ENCODE measurements at places on chromosomes 1 and 21.

GRCh38 chr1:2468041-2468472 is 8.0 kb upstream of the PLCH2 start:
- DNase-seq: peak; percentile 32

- DNase-seq: no peak
These were observed 183.2 kb upstream of the HMCN1 start for GRCh38 chr1:185551008-185551407.

DNA sequence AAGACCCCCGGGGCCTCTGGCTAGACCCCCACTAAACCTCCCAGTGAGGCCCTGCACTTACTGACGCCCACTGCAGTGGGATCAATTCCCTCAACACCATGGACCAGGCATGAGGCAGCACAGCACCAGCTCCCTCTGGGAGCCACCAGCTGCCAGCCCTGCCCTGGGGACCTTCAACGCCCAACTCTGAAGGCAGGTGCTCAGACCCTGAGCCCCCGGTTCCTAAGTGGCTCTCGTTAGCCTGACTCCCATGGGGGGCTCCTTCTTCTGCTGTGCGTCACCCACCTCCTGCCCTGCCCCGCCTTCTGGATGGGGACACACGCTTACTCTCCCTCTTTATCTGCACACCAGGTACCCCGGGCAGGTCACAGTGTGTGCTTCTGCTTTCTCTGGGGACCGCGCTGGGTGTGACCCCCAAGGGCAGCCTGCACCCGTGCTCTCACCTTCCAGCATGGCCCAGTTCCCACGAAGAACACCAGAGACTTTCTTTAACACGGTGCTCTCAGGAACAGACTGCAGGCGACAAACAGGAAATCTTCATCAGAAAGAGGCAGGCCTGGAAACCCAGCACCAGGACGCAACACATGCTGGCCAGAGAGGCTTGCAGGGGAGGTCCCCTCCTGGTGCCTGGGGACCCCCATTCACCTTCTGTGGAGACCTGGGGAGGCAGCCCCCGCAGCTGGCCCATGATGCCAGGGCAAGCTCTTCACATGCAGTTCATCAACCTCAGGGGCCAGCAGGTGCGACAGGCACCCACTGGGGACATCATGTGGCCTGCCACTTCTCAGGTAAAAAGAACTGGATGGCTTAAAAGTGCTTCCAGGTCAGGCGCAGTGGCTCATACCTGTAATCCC is 27.3 kb downstream of the WDR4 start:
- DNase-seq: no peak

- DNase-seq: no peak
These were observed 92.1 kb downstream of the SPSB1 start for GRCh38 chr1:9384751-9385245.

DNA sequence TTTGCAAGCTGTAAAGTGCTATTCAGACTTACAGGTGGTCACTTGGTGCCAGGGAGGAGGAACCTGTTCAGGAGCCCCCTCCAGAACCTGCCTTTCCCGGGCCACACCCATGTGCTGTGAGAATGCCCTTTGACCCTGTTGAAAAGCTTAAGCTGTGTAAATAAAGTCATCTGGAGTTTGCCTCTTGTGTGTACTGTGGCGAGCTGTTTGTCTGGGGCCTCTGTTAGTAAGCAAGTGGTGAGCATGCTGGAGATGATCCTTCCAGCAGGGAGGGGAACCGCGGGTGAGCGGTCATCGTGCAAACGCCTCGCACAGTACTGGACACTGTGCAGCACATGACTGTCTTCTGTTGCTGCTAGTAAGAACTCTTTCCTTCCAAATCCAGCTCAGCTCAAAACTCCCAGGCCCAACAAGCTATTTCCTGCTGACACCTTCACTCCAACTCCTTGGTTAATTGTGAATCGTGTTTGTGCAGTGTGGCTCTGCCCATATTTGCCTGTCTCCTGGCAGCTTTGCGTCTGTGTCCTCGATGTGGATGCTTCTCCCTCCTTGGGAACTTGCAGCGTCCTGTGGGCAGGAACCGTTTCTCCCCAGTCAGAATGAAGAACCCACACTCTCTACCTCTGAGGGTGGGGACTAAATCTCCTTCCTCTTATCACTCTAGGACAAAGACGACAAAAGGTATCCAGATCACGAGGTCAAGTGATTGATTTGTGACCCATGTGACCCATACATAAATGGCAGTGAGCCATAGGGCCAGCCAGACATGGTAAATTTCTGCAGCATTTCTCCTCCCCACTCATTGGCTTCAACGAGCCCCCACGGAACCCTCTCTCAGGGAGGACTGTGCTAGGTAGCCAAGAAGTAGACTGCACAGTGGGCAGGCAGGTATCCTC is 13.9 kb upstream of the BTG2 start:
- DNase-seq: no peak

DNA sequence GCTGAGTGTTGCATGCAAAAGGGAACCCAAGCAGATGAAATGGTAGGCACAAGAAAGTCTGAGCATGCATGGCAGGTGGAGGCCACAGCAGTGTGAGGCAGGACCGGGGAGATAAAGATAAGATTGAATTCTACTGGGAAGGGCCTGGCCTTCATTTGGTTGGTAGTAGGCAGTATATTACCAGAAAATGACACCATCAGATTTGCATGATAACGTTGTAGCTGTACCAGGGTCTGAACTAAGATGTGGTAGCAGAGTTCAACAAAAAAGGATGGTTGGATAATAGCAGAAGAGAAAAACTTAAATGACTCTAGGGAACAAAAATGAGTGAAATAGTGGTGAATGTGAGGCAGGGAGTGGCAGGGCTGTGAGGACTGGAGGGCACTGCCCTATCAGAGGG is 75.6 kb upstream of the DNAJC6 start:
- DNase-seq: peak; percentile 88

DNA sequence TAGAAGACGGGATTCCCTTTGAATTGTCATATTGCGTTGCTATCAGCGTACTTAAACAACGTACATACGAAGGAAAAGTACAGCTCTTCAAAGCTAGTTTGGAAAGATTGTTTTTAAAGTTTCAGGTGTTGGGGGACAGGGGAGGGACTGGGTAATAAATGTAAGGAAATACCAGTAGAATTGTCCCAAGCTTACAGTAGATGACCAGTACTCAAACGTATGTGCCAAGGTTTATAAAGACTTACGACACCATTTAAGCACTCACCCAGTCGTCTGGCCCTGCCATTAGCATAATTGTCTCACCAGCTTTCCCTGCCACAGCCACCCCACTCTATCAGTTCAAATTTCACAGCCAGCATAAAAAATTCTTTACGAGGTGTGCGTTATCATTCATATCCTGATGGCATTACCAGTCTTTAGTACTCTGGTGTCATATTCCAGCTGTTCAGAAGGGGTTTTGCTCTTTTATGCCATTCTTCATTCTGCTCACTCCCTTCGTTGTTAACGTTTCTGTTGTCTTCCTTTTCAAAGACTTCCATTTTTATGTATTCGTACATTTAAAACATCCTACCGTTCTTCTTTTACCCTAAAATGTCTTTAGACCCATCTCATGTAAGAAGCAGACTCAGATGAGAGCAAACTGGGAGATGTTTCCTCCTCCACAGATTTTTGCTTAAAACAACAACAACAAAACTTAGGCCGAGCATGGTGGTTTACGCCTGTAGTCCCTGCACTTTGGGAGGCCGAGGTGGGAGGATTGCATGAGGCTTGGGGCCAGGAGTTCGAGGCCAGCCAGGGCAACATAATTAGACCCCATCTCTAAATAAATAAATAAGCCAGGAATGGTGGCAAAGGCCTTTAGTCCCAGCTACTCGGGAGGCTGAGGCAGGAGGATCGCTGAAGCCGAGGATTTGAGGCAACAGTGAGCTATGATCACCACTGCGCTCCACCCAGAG is 1.0 kb upstream of the HP1BP3 start:
- peak; percentile 54 for DNase-seq

DNA sequence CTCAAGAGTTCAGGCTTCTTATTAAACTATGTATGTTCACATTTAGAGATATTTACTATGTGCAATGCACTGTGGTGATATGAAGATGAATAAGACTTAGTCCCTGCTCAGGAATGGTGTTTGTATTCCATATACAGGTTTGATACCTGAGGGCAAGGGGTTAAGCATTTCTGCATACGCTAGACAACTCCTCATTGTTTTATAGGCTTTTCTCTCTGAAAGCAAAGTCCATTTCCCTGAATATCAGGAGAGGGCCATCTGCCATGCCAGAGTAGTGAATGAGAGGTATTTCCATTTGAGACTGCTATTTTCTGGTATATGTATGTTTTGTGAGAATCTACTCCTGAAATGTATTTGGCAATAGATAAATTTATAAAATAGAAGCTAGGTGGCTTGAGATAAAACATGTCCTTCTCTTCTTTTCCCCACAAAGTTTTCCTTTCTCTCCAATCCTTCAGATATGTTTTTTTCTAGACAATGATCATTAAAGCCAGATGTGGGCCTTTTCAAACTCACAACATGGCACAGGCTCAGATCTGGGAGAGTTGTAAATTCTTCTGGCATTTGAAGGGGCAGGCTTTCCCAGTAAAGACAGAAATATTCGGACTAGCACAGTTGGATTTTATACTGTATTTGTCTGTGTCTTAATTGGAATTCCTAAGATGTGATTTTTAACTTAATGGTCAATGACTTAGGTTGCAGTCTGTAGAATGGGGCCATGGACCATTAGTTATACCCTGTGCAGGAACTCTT is 73.3 kb upstream of the WDR26 start:
- no peak for DNase-seq

DNA sequence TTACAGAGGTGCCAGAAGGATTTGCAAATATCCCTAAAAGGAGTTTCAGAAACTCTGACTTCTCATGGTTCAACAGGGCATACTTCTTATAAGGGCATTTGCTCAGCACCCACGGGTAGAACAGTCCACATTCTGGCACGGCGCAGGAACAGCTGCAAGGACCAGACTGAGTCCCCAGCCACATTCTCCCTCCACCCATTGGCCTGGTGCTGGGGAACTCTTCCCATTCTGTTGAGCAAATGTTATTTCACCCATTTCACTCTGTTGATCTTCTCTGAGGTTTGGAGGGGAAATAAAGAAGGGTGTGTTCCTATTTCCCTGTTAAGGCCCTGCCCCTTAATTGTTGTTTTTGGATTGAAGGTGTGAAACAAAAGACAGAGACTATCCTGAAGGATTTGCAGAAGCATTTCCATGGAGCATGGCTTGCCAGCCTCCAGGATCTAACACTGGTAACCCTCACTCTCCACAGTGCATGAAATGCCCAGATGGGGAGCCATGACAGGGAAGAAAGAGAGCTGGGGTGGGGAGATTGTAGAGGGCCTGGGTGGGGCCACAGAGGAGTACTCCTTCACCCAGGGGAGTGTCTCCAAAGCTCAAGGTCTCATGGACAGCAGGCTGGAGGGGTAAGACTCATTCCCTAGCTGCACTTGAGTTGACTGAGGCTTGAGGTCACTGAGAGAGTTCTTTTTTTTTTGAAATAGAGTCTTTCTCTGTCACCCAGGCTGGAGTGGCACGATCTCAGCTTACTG is 35.0 kb downstream of the INAVA start:
- DNase-seq: peak; percentile 6

- no peak for DNase-seq
These were observed 39.4 kb upstream of the CD55 start for GRCh38 chr1:207282058-207282457.

GRCh38 chr1:44678626-44679025 is 4.1 kb downstream of the ARMH1 start:
- DNase-seq: no peak

GRCh38 chr21:44730028-44730395 is 18.6 kb upstream of the TSPEAR start:
- no peak for DNase-seq

DNA sequence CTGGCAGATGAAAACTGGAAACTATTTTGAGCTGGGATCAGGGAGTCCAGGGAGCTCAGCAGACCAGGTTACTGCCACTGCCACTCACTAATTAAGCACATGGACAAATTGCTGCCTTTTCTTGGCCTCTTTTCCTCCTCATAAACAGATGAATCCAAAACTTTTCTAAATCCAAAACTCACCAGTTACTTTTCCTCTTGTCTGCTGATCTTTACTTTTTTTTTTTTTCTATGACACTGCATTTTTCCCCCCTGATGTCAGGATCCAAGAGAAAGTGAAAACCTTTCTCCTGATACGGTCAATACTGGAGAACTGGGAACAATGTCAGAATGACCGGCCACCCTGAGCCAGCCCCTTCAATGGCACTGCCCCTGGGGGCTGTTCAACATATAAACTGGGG is 405.8 kb downstream of the DUSP10 start:
- DNase-seq: no peak

DNA sequence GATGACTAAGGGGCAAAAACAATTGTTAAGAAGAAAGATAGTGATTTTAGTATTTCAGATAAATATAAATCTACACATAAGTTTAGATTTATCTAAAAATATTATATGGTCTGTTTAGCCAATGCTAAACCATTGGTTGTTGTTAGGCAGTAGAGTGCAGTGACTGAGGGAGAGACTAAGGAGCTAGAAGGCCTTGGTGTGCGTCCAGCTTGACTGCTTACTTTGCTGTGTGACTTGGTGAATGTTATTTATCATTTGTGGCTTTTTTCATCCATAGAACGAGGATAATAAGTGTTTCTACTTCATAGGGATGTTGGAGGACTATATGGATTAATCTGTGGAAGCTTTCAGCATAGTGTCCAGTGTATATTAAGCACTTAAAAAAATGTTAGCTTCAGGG is 264.7 kb upstream of the C1orf105 start:
- no peak for DNase-seq

- DNase-seq: no peak
These were observed 742 bp downstream of the IL19 start for GRCh38 chr1:206771338-206771692.

Data from hematopoietic multipotent progenitor cell treated with erythropoietin and hydrocortisone succinate and interleukin-3 and kit ligand, for 8 days (in vitro differentiated cells).